ENCODE measurements at places on chromosomes 2 and 18.
A peak's percentile ranks its signal among the peaks of the same experiment; 100 is the strongest.

- DNase-seq = no peak
These were observed 116.8 kb downstream of the CDC42EP3 start for GRCh38 chr2:37554687-37555086.

DNA sequence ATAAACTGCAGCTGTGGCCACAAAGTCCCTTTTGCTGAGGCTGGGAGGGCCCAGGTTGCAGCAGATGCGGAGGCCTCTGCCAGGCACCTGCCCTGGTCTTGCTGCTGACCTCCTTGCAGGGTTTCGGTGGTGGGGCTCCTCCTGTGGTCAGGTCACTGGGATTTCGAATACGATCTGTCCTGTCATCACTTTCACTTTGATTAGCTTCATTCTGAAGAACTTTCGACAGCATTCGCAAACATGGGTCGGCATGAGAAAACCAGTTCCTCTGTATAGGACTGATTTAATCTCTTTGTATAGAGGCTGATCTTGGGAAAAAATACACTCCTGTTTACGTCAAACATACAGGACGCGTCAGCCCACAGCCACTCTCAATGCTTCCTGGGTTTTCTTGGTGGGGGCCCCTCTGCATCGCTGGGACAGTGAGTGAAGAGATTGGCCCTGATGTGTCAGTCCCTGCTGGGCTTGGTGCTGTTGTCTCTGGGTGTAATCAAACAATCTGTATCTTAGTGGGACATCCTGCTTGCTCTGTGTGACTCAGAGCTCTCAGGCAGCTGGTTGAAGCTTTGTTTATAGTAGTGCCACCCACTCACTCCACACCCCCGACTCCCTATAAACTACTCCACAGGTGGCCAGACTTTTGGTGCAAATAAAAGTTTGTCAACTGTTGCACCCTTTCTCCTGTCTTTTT is 209.4 kb upstream of the CXCR4 start:
- no peak for DNase-seq

DNA sequence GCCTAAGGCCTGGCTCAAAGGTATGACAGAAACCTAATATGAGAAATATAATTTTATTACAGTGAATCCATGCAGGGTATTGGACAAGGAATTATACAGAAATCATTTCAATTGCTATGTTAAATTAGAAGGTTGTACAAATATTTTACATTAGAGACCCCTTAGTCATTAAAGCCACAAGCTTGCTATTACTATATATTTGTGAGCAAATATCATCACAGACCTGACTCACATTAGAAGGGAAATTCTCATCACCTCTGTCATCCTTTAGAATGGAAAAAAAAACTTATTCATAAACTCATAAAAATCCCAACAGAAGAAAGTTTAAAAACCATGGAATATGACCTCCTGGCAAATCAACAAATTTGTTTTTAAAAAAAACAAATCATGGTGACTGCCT is 277.9 kb downstream of the DCC start:
- no peak for DNase-seq

DNA sequence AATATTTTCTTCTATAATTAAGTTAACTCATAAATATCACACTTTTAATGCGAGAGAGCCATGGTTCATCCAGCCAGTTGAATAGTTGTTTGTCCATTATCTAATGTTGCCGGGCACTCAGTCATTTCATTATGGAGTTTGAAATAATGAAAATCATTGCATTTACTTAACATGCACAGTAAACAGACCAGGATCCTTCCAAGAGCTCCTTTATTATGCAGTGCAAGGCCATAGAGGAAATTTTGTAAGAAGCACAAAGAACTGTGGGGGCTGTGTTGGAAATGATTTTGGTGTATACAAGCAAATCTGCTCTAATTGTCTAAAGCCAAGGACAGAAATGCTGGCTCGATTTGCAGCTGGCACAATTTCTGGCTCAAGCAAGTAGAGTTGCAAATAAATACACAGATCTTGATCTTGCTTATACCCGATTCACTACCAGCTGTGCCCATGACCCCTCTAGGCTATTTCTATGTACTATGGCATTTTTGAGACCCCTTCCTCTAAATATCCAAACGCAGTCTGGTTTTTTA is 400.3 kb upstream of the HNRNPA3 start:
- DNase-seq = peak; percentile 40

- DNase-seq = no peak
These were observed 22.1 kb upstream of the SERTAD2 start for GRCh38 chr2:64675860-64676259.

DNA sequence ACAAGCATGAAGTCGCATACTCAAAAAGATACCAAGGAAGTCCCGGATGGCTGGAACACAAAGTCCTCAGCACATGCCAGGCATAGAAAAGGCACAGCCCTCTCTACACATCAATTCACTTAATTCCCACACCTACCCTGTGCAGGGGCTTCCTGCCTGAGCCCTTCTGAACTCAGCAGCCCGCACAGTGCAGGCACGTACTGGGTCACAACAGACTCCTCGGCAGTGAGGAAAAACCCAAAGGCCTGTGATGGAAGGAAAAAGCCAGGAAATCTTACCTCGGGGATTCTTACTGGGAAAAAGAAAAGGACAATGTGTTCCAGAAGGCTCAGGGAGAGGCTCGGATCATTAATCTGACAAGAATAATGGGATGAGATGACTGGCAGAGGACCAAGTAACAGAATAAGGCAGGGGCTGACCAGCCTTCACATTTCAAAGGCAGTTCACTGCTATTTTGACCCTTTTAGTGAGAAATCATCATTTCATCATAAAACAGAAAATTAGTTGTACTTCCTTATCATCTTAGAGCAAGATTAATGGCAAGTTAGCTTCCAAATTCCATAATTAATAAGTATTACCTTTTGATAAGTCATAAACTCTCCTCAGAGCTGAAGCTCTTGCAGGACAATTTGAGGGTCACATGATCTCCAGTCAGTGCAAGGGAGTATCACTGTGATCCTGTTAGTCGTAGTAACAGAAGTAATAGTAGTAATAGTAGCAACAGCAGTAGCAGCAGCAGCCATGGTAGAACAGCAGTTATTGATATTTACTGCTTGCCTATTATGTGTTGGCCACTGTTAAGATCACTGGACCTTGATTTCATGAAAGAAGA is 87.4 kb downstream of the STK39 start:
- DNase-seq = no peak

DNA sequence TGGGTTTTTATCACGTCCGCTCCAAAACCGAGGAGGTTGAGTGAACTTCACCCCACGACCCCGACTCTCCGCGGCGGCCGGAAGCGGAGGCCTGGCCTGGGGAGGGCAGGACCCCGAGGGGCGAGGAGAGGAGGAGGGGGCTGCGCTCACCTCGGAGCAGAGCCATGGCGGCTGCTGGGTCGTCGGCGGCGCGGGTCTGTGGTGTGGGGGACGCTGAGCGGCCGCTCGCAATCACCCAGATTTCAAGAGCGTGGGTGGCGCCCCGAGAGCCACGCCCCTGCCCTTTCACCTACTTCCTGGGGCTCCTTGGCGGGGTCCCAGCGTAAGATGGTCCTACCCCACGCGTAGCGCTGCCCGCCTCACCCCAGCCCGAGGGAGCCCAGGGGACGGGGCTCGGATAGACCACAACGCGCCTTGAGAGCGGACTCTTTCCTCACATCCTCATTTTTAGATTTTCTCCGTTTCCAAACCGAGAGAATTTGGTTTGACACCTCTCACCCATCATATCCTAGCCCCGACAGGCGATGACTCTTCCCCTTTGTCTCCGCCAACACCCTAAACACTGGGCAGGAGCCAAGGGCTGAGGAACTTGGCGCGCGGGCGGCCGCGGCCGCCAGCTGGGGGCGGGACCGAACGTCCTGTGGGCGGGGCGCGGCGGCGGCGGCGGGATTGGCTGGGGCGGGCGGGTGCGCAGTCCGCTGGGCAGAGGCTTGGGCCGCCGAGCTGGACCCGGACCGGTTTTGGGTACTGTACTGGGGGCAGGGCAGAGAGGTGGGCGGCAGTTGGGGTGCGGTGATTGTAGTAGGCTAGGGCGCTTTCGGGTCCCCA is at the start of gene ACAA2:
ACAA2 (minus strand) TSS at position 215 of the 828 bp plus-strand sequence; CDS start at position 166, 49 bp downstream.
- DNase-seq = peak; percentile 88

- no peak for DNase-seq
These were observed 3.7 kb downstream of the ODC1 start for GRCh38 chr2:10444463-10444862.

GRCh38 chr2:22912398-22912797 is 472.6 kb upstream of the KLHL29 start:
- DNase-seq = no peak

Measured in midbrain (tissue), 1 donor.